ENCODE measurements at places on chromosomes 7 and 10.
A peak's percentile ranks its signal among the peaks of the same experiment; 100 is the strongest.

DNA sequence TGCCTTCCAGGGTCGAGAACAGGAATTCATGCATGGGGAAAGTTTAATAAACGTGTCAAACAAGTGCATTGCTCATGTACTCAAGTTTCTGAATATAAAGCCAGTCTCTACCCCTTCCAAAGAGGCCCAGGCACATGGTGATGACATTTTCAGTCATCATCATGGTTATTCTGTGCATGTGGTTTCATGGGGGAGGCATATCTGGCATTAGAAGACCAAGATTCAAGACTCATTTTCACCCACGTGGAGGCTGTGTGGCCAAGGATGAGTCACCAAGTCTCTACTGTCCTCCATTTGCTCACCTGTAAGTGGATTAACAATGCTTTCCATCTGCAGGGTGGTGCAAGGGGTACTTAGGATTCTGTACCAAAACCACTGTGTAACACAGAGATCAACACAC lies 34.0 kb upstream of the CNPY1 start:
- DNase-seq = no peak

DNA sequence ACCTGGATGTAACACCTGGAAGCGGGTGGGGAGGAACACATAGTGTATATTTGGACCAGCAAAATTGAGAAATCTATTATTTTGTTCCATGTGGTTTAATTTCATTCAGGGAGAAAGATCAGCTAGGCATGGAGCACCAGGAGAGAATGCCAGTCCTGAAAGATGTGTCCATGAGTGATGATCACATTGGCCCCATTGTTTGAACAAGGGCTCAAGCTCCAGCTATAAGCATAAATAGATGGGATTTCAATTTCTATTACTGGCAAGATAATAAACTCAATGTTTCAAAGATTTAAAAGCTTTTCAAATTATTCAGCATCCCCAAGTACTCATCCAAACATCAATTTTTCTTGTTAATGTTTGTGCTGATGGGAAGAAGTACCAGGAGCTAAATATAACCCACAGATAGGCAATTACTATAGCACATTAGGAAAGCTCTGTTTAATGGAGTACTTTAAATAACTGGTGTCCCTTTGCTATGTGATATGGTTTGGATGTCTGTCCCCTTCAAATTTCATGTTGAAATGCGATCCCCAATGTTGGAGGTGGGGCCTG lies 275.3 kb upstream of the PHYHIPL start:
- no peak for DNase-seq

DNA sequence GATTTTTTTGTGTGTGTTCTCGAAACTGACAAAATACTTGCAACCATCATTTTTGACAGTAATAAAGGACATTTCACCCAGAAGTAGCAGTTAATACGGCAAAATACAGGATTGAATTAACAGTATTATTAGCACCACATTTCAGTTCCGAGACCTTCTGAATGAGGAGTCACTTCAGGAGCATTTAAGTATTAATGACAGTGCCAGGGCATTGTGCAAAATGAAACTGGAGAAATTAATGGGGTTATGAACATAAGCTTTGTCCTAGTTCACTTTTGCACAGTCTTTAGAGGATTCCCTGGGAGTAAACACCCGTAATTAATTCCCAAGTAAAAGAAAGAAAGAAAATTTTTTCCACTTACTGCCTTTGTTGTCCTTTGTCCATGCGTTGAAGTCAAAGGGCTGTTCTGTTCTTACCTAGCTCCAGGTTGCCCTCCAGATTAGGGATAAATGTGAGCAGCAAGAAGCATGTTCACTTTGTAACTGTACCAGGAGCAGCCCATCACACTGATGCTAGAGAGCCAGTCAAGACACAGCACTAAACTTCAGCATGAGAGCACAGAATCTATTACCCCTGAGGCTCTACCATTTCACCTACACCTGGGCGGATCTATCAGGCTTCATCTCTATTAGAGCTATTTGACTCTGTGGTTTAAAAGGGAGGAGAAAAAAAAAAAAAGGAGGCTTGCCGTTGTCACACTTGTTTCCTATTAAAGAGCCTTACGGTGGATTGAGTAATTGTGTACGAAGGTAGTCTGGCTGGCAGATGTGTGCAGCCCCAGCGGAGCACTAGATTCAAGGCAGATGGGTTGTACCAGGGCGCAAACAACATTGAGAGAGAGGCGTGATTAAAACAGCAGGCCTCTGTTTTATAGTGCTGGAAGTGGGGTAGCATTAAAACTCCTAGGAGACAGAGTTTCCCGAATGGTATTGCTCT lies 297.8 kb upstream of the SEMA3A start:
- DNase-seq = no peak

- no peak for DNase-seq
Measured at GRCh38 chr7:75906991-75907667, 7.8 kb upstream of the POR start.

DNA sequence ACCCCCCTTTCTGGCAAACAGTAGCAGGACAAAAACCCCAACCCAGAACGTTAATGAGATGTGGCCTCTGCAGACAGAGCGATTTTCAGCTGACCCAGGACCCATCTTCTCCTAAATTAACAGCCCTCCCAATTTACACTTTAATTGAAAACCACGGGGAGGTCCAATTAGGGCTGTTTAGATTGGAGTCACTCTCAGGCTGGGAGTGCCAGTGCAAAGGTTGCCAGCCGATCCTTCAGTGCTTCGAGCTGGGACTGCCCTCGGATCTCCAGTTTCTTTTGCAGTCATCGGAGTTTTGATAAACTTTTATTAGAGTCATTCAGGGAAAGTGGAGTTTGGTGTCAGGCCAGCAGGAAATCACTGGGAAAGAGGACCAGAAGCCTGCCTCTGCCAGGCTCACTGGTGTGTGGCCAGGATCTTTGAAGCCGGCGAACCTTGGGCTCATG lies 108.0 kb downstream of the DOCK1 start:
- DNase-seq = no peak

GRCh38 chr10:71045204-71045809 lies 156.9 kb upstream of the PCBD1 start:
- peak; percentile 33 for DNase-seq

DNA sequence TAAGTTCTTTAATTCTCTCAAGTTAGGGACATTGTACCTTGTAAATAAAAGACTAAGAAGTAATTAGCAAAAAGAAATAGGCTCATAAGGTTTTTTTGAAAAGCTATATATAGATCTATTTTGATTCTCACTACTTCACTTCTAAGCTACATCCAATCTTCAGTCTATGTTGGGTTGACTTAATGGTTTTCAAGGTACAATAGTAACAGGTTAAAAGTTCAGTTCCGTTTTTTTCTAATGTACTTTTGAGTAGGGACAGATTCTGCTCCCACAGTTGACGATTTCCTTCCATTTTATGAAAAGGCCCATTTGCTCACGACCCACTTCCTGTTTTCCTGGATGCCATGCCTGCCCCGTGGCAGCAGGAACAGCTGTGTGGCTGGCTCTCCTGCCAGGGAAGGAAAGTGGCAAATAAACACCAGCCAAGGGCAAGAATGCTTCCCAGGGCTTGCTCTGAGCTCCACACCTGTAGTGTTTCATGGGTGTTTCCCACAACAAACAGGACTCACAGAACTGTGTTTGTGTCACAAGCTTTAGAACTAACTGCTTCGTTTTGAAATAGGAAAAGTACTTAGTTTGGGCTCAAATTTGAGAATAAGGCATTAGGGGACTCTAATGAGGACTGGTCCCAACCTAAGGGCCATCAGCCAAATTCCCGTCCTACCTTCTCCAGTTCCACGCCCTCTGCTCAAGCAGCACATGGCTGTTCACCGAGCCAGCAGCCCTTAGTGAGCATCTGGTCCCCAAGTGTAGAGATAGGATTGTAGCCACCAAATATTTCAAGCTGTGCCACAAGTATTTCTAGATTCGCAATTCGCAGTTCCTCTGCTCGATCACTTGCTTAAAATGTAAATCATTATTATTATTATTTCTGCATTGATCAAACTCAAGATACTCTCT lies 240.7 kb downstream of the COBL start:
- DNase-seq = no peak

DNA sequence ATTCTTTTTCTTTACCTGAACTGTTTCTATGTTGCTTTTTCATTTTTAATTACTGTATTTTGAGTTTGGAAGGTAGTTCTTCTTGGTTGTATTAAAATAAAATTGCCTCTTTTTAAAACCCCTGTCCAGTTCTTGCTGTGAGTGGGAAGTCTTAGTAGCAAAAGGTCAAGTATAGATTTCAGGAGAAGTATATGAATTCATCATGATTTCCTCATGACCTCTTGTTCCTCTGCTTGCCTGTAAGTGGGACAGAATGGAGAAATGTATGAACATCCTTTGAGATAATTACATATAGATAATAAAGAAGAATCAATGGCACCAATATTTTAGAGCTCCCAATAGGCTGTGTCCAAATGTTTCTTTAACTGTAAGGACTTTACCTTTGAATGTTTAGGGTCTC lies 126.2 kb downstream of the LRRC4 start:
- no peak for DNase-seq

GRCh38 chr7:69883399-69883891 lies 285.2 kb downstream of the AUTS2 start:
- DNase-seq = no peak

GRCh38 chr10:117635826-117636225 lies 93.3 kb downstream of the EMX2 start:
- DNase-seq = no peak

DNA sequence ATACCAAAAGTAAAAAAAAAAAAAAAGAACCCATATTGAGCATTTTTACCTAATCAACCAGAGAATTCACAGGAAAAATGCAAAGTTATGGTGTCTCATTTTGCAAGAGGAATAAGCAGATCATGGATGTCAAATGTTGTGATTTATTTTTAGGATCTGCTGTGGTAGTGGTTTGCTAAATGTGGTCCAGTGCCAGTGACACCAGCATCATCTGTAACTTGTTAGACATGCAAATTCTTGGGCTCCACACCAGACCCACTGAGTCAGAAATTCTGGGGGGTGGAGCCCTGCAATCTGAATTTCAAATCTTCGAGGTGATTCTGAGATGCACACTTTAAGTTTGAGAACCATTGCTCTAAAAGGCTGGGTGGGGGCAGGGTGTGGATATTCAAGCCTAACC lies 30.1 kb upstream of the ZEB1 start:
- no peak for DNase-seq

DNA sequence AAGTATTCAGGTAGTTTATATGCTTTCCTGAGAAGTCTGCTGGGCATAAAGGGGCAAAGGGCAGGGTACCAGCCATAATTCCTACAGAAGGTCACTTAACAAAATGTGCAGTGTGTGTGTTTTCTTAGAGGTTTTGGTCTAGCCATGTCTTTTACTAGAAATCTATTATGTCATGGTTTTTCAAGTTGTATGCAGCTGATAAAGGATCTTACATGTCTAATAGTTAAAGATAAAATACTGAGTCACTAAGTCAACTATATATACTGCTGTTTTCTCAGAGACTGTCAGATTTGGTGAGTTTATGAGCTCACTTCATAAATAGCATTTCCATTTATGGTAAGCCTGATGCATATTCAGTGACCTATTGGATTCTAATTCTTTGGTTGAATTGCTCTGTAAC lies 7.7 kb downstream of the CASP2 start:
- no peak for DNase-seq

- DNase-seq = no peak
Measured at GRCh38 chr10:59362959-59363381, 621 bp upstream of the FAM13C start.

- no peak for DNase-seq
Measured at GRCh38 chr7:70703785-70704184, 428.2 kb upstream of the GALNT17 start.

GRCh38 chr7:23863209-23863787 lies 153.3 kb downstream of the STK31 start:
- no peak for DNase-seq

GRCh38 chr10:77889277-77889903 lies 37.2 kb downstream of the DLG5 start:
- no peak for DNase-seq

- no peak for DNase-seq
Measured at GRCh38 chr10:86836044-86836443, 79.6 kb downstream of the BMPR1A start.

DNA sequence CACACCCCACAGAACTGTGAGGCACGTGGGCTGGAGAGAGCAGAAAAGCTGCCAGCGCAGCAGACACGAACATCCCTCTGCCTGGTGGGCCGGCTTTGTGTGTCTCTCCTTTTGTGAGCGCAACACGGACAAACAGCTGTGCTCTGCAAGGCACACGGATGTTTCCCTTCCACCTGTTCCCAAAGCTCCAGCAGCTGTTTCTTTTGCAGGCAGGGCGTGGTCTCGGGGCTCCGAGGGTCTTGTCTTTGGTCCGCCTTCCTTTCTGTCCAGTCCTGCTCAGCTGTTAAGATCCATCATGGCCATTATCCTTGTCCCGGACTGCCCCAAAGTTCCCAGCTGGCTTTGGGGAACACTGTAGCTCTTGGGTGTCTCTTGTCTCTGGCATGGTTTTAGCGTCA lies 32.7 kb upstream of the SH2B2 start:
- DNase-seq = no peak

DNA sequence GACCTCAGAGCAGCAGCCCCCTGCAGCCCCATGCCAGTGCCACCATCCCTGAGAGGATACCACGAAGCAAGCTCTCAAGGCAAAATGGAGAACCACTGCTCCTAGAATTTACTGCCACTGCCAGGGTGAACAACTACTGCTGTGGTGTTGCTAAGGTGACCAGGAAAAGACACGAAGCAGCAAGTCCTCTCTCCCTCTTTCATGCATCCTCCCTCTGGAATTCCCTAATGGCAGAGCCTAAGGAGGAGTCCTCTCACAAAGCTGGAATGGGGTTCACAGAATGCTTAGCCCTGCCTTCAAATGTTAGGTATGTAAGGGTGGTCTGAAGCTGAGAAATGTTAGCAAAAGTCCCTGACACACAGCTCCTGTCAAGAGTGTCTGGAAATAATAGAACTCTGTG lies 35.8 kb upstream of the NPSR1 start:
- DNase-seq = no peak

GRCh38 chr10:78339251-78339650 lies 305.6 kb downstream of the RPS24 start:
- no peak for DNase-seq

GRCh38 chr10:62959553-62959952 lies 143.4 kb upstream of the EGR2 start:
- no peak for DNase-seq

GRCh38 chr7:71132377-71133231 lies 660 bp downstream of the GALNT17 start:
- DNase-seq = no peak

- DNase-seq = no peak
Measured at GRCh38 chr7:6416516-6417145, 31.1 kb downstream of the DAGLB start.

GRCh38 chr7:22718911-22719420 lies 8.0 kb upstream of the IL6 start:
- no peak for DNase-seq

DNA sequence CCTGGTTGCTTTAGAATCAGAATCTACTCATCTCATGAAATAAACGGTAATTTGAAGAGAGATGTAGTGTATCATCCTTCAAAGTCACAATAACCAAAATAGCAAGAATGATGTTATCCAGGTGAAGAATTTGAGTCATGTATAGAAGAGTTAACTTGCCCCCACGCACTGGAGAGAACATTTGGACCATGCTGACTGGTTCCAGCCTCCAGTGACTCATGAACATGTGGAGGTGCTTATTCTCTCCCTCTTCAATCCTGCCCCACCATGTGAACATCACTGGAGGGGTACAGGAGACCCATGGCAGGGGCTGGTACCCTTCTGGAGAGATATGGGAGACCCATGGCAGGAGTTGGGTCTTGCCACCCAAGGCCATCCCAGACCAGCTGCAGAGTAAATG lies 427.8 kb downstream of the CALN1 start:
- no peak for DNase-seq

- DNase-seq = no peak
Measured at GRCh38 chr7:85041605-85042216, 145.1 kb downstream of the SEMA3D start.

GRCh38 chr7:45720989-45721388 lies 146.8 kb downstream of the ADCY1 start:
- DNase-seq = no peak
